ENCODE measurements at places on chromosomes 7 and 10.

GRCh38 chr10:5492929-5493576, 6.3 kb downstream of the CALML5 start:
- no peak for DNase-seq

DNA sequence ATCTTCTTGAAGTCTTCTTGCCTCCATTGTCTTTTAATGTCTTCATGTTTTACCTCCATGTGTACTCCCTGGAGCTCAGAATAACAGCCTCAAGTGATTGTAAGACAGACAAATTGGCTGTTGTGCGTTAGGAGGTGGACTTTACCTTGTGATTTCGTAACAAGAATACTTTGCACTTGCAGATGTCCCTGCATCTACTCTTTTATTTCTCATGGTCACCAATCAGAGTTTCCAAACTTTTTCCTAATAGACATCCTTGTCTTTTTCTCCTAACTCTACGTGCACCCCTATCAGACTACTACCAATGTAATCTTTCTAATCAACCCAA, 172.3 kb downstream of the NRP1 start:
- no peak for DNase-seq

DNA sequence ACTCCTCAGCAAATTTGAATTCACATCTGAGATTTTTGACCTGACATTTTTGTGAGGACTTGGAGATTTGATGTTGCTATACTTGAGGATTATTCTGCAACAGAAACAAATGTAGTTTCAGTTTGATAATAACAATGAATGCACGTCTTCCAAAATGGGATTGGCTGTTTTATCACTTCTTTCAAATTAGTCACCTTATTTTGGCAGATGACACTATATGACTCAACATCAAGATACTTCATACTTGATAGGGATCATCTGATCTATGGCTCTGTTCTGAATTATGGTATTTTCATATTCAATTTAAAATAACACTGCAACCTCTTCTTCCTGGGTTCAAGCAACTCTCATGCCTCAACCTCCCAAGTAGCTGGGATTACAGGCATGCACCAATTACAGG, 24.2 kb downstream of the ARL5B start:
- no peak for DNase-seq

GRCh38 chr7:132234711-132235110, 341.6 kb downstream of the PLXNA4 start:
- DNase-seq: no peak

GRCh38 chr7:102284399-102284798, 2.3 kb upstream of the SH2B2 start:
- no peak for DNase-seq

DNA sequence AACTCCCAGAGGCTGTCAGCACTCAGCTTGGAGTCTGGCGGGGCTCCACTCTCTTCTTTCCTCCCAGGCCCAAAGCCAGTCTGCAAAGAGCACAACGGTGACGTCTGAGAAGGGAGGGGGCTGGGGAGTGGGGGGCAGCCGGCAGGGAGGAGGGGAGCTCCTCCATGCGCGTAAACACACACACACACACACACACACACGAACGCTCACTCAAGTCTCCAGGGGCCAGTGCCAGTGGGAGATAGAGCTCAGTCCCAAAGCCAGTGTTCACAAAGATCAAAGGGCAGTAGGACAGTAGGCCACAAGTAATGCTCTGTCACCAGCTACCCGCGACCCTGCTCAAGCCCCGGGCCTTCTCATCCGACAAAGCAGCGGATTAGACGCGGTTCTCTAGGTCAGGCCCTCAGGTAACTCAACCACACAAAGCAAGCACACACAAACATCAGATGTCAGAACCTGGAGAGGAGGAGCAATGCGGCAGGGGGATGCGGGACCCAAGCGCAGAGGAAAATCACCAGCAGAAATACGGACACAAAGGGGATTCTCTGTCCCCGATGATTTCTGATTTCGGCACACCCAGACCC, 19.9 kb downstream of the TCAF1 start:
- DNase-seq: no peak
